NCI-H524 (cell line): ENCODE measurements at places on chromosomes 4 and X.

DNA sequence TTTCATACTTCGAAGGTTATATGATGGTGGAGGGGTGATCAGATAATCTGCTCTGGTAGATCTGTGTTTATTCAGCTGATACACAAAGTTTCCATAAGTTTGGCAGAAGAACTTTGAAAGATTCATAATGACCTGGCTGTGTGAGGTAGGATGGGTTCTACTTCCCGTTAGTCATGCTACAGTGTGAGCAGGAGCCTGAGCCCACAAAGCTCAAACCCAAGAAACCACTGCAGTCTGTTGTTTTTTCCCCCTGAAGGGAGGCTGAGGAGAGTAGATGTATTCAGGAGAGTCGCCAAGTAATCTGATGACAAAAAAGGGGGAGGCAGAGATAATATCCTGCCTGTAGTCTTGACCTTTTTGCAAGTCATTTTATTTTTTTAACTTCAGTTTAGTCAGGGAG is 52.8 kb upstream of the PPP3CA start:
- no peak for DNase-seq

DNA sequence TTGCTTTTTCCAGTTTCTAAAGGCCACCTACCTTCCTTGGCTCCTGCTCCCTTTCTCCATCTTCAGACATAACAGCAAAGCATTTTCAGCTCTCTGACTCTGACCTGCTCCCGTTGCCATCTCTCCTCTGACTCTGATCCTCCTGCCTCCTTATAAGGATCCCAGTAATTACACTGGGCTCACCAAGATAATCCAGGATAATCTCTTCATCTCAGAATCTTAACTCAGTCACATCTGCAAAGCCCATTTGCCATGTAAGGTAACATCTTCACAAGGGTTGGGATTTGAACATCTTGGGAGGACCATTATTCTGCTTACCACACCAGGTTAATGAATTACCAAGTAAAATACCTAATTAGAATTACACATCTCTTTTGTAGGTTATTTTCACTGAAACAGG is 41.3 kb upstream of the MAGED1 start:
- DNase-seq = no peak

DNA sequence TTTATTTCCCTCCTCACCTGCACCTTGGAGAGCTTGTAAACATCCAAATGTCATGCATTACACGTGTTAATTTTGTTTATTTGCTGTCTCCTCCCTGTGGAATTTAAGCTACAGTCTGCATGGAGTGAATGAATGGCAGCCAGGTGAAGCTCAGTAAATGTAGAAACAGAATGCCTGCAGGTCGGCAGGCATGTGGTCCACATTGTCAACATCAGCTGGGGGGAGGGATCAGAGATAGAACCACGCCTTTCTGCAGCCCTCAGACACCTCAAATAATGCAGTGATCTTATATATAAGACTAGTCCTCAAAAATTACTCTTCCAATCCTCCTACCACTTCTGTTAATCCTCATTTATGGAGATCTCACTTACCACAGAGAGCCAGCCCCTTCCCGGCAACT is 131.2 kb upstream of the KIT start:
- DNase-seq = no peak

DNA sequence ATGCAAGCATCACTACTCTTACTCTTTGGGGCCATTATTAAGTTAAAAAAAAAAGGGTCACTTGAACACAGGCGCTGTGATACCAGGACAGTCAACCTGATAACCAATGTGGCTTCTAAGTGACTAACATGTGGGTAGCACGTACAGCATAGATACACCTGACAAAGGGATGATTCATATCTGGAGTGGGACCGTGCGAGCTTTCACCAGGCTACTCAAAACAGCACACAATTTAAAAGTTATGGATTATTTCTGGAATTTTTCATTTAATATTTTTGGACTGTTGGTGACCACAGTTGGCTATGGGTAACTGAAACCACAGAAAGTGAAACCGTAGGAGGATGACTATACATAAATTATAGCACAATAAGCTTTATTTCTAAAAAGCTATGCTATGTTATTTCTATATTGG is 113.8 kb upstream of the STIM2 start:
- DNase-seq = no peak

GRCh38 chrX:135346975-135347374 is 37.7 kb downstream of the ETDC start:
- DNase-seq = no peak

DNA sequence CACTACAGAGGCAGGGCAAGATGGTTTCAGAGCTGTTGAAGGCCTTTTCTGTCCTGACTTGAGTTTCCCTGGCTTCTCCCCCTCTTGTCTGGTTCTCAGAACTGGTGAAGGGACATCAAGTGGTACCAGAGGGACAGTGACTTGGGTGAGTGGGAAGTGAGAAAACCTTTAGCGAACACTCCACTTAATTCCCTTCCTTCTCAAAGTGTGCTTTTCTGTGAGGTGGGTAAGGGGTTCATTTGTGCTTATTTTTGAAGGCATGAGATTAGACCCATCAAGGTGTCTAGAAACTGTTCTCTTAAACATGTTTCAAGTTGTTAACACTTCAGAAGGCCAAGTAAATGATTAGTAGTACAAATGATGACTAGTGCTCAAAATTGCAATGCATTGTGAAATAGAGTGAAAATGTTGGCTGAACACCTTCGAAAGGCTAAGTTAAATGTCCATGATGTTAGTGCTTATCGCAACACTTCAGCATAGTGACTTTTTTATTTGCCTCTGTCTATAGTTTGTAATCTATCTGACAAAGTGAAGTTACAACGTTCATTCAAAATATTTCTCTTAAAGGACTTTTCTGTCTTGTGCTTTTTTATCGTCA is 2.8 kb downstream of the AREG start:
- DNase-seq = no peak

DNA sequence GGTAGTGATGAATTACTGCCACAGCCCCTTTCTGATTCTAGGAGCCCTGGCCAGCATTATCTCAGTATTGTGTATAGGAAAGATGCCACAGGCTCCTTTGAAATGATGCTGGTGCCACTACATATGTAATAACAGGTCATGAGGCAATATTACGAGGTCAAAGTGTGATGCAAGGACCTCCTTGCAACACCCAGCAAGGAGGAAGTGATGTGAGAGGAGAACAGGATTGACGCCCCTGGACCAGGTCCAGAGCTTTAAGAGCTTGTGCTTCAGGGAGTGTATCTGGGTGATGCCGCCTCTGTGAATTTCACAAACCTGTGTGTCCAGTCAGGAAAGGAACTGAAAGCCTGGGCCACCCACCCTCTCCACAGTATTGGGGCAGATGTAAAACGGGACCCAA is 261.8 kb downstream of the MID1IP1 start:
- DNase-seq = no peak

DNA sequence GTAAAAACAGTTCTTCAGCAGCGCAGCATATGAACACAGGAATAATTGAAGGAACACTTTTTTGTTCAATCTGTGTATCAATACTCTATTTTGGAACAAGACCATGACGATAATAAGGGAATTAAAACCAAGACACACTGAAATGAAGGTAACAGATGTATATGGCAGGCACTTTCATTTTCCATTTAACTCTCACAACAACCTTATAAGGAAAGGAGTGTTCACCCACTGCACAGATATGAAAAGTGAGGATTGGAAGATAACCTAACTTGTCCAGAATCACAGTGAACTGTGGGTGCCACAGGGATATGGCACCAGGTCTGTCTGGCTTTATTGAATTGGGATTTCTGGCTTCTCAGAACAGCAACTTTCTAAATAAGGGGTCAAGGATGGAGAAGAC is 153.3 kb downstream of the MID1IP1 start:
- no peak for DNase-seq

DNA sequence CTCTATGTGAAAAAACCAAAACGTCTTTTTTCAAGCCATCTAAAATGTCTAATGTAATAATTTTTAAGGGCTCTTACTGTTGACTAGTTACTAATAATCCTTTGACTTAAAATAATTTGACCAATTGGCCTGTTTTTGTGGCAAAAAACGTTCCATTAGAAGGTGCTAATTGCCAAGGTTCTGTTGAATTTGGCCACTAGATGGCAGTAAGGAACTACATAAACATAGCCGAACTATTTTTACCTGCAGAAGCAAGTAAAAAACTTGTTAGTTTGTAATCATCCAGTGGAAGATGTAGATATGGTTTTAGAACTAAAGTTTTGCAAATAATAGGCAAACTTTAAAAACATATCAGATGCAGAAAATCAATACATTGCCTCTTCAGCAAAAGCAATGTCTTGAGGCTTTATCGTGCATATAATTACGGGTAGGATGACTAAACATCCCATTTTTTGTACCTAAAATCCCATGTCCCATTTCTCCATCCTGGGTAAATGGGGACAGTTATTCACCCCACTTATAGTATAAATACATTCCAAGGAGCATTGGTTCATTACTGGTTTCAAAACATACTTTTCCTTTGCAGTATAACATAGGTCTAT is 57.6 kb downstream of the PROM1 start:
- peak; percentile 55 for DNase-seq
